Stimulated activated effector memory CD8-positive, alpha-beta T cell treated with anti-CD3 and anti-CD28 coated beads, Interleukin-12 subunit alpha, Interleukin-12 subunit beta, amount 100 ng/mL, for 72 hours (primary cell): ENCODE measurements at places on chromosomes 13 and 19.

DNA sequence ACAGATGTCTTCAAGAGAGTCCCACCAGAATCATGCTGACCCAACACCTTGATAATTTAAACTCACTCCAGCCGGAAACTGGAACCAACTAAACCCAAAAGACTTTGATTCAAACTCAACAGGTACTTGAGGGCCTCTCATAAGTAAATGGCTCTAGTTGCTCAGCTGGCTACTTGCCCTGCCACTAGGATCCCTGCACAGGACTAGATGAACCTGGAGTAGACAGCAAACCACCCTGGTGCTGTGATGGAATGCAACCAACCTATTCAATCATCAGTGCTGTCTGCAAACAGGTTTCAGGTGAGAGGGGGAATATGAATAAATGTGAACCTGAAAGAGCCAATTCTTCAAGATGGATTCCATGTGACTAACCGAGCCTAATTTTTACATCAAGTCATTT, 216.3 kb downstream of the KATNAL1 start:
- DNase-seq, result no peak

DNA sequence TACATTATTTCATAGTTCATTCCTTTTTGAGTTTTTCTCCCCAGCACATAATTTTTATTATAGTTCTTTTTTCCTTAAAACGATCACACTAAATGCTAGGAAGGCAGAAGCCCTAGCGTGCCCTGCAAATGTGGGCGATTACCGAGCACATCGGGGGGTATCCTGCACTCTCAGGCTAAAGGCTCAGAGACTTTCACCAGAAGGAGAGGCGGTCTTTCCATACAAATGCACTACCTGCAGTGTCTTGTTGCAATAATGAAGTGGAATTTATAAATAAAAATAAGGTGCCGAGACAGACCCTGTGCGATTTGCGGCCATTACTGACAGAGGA, 29.3 kb upstream of the SPACA7 start:
- DNase-seq, result no peak

- no peak for DNase-seq
Measured at GRCh38 chr13:100608489-100608888, 19.9 kb upstream of the GGACT start.

DNA sequence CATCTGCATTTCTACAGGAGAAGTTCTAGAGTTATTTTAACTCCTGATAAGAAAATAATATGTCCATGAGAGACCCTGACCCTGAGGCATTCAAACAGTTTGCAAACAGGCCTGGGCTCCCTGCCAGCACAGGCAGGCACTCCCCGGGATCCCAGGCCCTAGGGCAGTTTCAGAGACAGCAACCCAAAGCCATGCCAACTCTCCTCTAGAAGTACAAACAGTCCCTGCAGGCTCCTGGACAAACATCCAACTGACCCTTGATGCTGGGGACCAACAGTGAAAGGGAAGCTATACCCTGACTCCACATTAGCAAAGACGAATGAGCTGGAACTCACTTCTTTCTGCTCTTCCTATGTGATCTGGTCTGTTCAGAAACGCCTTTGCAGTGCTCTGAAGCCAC, 44.8 kb downstream of the CCDC70 start:
- no peak for DNase-seq

- DNase-seq, result no peak
Measured at GRCh38 chr19:35107545-35107944, 8.1 kb upstream of the FXYD3 start.

- DNase-seq, result no peak
Measured at GRCh38 chr19:33214596-33214995, 11.1 kb downstream of the SLC7A10 start.

DNA sequence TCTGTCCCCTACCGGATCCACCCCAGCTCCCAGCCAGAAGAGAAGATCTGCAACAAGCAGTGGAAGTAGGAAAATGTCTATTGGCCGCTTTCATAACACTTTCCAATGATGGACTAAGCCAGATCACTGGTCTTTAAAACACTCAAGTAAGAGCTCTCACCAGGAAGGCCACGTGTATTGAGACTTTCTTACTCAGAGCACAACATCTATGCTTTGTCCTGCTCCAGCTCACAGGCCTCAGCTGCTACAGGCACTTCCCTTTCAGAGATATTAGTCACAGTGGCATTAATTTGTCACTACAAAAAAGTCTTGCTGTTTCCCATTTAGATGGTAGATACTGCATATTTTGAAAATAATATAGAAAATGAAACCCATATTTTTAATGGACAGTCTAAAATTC, 164.2 kb downstream of the ABCC4 start:
- no peak for DNase-seq

DNA sequence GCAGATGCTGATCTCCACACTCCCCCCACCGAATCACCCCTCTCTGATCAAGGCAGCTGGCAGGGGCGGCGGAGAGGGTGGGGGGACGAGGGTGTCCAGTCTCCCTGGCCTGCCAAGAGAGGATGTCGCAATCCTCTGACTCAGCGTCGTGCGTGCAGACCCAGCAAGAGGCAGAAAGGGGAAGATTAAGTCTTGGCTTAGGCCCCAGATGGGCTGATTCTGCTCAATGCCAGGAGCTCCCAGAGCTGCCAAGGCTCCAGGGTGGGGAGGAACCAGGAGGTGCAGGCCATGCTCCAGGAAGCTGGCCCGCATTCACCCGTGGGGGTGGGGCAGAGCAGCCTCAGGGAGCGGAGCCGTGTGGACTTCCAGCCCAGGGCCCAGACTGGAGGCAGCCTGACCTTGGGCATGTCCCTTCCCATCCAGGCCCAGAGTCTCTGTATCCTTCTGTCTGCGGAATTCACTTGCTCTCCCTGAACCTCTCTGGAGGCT, 6.6 kb upstream of the BCL3 start:
- no peak for DNase-seq

GRCh38 chr13:35500144-35500543, 23.7 kb upstream of the MAB21L1 start:
- no peak for DNase-seq

- DNase-seq, result no peak
Measured at GRCh38 chr13:75666646-75667351, 30.7 kb downstream of the LMO7 start.

DNA sequence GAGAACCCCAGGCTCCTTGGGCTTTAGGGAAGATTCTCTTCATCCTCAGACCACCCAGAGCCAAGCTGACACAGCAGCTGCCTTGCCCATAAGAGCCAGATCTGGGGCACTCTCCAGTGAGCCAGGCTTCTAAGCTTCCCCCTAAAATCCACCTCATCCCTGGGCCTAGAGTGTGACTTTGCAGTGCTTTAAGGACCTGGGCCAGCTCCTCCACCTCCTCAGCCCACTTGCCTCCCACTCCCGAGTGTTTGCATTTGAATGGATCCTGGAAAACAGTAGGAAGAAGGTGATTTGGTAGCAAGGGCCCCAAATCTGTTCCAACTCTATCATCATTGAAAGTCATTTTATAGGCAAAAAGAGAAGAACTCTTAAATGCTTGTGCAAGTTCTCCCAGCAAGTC, 108.7 kb upstream of the UBL3 start:
- DNase-seq, result no peak

DNA sequence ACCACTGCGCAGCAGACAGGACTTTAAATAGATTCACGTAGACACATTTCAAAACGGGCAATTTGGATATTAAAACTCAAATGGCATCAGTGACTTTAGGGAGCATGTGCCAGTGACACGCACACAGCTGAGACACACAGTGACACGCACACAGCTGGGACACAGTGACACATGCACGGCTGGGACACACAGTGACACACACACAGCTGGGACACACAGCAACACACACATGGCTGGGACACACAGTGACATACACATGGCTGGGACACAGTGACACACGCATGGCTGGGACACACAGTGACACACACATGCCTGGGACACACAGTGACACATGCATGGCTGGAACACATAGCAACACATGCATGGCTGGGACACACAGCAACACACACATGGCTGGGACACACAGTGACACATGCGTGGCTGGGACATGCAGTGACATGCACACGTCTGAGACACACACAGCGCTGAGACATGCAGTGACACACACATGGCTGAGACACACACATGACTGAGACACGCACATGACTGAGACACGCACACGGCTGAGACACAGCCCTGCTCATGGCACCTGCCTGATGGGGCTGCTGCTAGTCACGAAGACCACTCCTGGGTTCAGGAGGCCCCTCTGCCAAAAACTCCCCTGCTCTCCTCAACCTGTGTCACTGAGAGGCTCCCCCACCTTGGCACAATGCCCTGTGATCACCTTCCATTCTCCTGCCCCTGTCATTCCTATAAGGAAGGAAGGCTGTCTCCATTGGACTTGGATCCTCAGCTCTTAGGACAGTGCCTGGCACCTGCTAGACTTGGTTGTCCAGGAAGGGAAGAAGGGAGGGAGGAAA, 52.5 kb downstream of the SOX1 start:
- no peak for DNase-seq

GRCh38 chr13:96294930-96295881, 205.3 kb downstream of the HS6ST3 start:
- no peak for DNase-seq

DNA sequence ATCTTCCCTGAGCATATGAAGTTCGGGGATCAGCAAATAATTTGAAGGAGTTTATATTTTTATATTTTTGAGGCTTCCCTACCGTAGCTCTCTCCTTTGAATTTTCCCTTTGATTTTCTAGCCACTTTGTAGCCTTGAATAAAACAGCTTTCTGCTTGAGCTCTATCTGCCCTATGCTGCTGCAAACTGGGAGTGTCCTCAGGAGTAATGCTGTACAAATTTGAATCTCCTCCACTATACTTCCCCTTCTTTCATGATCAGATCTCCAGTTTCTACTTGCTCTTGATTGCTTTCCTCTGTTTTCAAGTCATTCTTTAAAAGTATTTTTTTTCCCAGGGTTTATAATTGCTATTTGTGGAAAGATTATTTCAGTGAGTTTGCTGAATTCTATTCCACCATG, 14.6 kb downstream of the PDS5B start:
- no peak for DNase-seq

- no peak for DNase-seq
Measured at GRCh38 chr19:6088602-6089049, 21.7 kb downstream of the RFX2 start.

DNA sequence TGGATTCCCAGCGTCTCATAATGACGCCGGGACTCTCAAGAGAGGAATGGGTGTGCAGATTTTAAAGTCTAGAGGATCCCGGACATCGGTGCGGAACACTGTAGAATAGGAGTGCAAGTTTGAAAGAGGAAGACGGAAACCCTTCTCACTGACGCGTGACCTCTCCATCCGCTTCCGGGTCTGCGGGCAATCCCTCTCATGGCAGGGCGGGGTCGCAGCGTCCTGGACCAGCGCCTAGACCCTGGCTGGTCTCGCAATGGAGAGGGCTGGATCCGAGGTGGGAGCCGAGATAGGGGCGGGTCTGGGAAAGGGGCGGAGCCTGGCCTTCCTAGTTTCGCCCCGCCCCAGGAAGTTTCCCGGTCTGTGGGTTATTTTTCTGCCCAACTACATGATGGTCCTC, 4.6 kb upstream of the ZNF845 start:
- DNase-seq, result no peak

DNA sequence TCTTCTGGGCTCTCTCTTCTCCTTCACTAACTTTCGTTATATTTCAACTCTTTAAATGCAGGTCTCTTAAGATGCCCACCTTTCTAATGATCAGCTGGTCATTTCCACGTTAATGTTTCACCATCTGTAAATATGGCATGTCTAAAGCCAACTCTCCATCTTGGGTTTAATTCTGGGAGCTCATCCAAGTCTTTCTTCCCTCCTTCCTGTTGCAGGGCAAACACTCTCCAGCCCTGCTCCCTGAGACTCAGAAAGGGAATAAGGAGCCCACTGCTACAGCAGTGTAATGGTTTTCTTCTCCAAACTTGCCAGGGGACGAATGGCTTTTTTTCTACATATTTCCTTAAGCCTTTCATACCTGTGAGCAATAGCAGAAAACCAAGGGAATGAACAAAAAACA, 73.3 kb upstream of the SOX1 start:
- no peak for DNase-seq

- no peak for DNase-seq
Measured at GRCh38 chr19:32532233-32532632, 48.8 kb upstream of the PDCD5 start.

DNA sequence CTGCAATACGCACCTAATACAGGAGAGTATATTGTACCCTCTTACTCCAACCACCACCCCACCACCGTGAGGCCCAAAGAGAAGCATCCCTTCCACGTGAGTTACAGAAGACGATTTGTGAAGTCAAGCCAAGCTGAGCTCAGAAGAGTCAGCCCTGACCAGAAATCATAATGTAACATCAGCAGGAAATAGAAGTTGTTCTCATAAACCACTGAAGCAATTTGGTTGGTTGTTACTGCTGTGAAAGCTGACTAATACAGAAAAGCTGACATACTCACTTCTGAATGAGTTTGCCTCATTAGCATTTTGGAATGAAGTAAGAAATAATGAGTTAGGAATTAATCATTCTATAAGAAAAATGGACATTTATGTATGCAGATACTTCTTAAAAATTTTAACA, 749.4 kb upstream of the SLC10A2 start:
- no peak for DNase-seq

GRCh38 chr13:112457081-112457480, 80.9 kb downstream of the SPACA7 start:
- no peak for DNase-seq

- DNase-seq, result no peak
Measured at GRCh38 chr13:114143806-114144605, 11.6 kb upstream of the RASA3 start.

DNA sequence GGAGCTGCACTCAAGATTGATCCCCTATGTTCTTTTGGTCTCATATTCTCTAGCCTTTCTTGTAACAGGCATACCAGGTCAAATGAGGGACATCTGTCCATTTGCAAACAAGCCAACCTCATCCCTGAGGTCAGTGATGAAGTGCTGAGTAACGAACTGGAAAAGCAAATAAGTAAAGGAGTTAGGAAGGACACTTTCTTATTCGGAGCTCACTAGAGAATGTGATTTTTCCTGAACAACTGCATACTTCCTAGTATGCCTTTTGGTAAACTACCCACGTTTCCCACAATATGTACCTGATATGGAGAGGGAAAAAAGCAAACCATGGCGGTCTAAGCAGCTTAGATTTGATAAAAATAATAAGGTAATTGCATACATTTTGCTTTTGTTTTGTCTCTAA, 91.0 kb upstream of the MYCBP2 start:
- DNase-seq, result no peak

GRCh38 chr13:98897706-98898105, 80.2 kb downstream of the DOCK9 start:
- no peak for DNase-seq

DNA sequence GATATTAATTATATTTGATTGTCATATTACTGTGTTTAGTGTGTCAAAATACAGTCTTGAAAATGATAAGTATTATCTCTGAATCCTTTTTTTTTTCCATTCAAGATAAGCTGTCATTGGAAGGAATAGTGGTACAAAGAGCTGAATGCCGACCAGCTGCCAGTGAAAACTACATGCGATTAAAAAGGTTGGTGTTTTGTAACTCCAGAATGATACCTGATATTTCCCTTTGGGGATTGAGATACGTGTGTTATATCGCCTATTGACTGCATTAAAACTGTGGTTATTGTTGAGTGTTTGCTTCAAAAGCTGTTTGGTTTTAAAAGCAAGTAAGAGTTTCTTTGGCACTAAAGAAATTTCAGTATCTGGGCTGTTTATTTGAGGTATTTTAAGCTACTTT, 6.5 kb upstream of the KCTD4 start:
- no peak for DNase-seq
